CD4-positive, alpha-beta T cell treated with Interleukin-4 for 1 hour (primary cell): ENCODE measurements at places on chromosomes 16 and 17.
A peak's percentile ranks its signal among the peaks of the same experiment; 100 is the strongest.

DNA sequence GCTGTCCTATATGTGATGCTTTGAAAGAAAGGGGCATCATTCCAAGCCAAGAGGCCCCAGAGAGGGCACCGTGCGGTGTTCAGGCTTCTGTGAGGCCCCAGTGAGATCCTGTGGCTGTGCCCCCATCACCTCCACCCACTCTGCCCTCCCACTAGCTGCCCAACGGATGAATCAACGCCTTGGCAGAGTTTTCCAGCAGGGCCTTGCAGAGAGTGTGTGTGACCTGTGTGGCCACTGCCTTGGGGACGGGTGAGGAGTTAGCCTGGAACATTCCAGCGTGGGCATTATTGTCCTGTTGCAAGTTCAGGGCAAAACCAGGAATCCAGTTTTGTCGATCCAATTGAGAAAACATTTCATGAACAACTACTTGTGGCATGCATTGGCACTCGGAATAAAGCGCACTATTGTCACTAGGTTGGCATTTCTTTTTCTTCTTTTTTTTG, 53.7 kb downstream of the SF3B3 start:
- no peak for DNase-seq

DNA sequence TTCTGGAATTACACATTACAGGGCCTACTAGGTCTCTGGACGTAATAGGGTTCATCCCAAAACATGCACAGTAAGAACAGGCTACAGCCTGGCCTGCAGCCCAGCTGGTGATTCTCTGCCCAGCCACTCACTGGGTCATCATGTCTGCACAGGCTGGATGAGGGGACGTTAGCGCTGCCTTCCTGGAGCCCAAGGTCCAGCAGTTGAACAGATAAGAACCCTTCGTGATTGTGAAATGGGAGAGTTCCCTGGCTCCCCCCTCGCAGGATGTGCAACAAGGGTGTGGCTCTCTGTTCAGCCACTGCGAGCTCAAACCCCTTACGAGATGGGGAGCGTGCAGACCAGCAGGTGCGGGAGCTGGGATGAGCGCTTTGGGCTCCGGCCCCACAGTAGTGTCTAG, 200.0 kb upstream of the CDH5 start:
- no peak for DNase-seq

GRCh38 chr17:66301864-66302741, at the start of gene PRKCA:
PRKCA (plus strand) TSS chr17:66302613.
- peak; percentile 71 for DNase-seq

- DNase-seq: no peak
Measured at GRCh38 chr17:27600471-27600870, 30.5 kb upstream of the LGALS9 start.

DNA sequence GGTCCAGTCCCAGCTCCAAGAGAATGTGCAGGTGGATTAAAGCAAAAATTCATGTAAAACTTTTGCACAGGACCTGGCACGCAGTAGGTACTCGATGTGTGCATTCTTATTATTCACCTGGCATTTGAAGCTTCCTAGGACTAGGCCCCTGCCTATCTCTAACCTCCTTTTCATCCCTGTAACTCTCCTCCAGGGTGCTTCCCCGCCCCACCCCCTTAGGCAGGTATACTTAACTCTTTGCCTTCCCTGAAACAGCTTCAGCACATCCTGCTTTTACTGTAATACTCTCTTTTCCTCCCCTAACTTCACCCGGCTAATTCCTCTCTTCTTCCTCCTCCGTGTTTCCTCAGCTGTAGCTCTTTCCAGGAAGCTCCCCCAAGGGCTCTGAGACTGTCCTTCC, 54.8 kb downstream of the CDK5R1 start:
- DNase-seq: no peak

DNA sequence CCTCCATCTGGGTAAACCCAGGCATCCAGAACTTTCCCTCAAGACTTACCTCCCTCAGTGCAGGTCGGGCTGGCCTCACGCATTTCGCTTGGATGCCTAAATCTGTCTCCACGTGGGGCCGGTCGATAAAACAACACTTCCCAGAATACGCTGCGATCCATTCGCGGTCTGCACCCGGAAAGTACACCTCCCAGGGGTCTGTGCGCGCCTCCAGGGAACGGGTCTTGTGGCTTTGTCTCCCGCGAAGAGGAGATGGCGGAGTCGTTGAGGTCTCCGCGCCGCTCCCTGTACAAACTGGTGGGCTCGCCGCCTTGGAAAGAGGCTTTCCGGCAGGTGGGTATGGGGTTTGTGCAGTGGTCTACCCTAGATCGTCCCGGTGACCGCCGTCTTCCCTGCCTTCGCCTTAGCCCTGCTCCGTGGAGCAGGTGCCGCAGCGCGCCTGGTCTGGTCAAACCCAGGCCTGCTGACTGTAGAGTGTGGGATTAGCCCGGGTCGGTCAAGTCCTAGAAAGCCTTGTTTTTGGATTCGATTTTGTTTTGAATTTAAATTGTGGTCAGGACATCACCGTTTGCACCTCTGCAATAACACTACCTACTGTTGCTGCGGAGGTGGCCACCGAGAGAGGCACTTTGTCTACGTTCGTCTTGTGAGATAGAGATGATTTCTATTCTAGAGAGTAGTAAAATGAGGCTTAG, at the start of gene RPAIN:
Gene RPAIN, plus strand, starts transcription at position 224 of the 695 bp plus-strand sequence. Its CDS starts 29 bp downstream, at position 253.
- DNase-seq: peak; percentile 86

GRCh38 chr16:85755929-85756768, 5.3 kb upstream of the C16orf74 start:
- peak; percentile 46 for DNase-seq

GRCh38 chr16:63684149-63685101, 1437.4 kb downstream of the CDH11 start:
- DNase-seq: no peak

- DNase-seq: no peak
Measured at GRCh38 chr16:53898993-53899392, 195.0 kb downstream of the FTO start.

DNA sequence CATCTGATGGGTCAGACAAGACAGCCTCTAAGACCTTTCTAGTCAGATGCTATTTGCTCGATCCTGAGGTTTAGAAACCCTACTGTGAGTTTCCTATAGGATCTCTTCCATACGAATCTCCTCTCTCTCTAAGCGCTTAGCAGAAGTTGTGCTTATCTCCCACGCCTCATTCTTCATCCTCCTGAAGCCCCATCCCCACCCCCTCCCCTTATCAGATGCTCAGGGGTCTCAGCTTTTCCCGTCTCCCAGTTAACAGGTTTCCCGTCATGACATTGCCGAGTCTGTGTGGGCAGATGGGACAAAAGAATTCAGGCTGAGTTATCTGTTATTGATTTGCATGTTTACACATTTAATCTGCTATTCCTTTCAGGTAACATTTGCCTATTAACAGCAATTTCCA, 99.0 kb upstream of the PIRT start:
- DNase-seq: no peak

- no peak for DNase-seq
Measured at GRCh38 chr17:79621151-79621943, 10.5 kb upstream of the RBFOX3 start.

DNA sequence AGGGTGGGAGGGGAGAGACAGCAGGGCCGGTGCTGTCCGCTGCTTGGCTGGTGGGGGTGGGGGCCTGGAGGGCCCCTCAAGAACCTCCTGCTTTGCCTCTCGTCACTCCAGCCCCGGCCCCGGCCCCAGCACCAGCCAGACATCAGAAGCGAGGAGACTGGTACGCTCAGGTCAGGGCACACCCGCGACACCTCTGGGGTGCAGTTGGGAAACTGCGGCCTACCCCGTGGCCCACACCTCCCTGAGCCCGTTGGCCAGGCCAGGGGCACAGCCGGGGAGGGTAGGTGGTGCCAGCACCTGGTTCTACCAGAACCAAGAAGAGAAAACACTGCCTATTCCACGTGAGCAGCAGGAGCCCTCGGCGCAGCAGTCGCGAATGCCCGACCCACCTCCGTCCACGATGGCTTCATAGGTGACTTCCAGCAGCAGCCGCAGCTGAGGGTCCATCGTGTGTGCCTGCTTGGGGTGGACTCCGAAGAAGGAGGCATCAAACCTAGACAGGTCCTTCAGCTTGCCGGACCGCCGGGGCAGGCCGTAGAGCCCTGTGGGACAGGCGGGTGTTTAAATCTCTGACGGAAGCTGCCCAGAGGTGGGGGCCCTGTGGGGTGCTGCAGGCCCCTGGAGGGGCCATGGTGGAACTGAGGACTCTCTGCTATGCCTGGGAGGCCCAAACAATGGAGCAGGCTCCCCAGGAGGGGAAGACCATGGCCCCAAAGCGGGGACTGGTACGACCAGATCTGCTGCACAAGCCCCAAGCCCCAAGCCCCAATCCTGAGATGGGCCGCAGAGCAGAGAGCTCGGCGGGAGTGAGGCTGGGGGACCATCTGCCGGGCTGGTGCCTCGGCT, 2.9 kb downstream of the FASN start:
- no peak for DNase-seq

GRCh38 chr17:29629839-29630238, 7.1 kb upstream of the CORO6 start:
- no peak for DNase-seq

GRCh38 chr17:77502626-77503292, 362.0 kb downstream of the SEC14L1 start:
- DNase-seq: no peak

DNA sequence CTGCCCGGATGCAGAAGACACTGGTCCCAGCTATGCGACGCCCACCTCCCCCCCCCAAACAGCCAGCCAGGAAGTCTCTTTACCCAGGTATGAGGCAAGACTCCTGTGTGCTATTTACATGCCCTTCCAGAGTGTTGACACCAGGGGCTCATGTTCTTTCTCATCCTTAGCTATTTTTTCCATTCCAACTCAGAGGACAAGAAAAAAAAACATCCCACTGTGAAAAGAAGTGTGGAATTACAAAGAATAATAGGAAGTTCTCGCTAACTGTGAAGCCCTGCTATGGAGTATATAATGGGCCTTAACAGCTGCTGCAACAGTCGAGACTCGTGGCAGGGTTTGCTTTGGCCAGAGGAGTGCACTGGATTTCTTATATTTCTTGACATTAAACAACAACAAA, 584.9 kb downstream of the CDH13 start:
- DNase-seq: no peak

GRCh38 chr17:64982139-64982915, 63.0 kb upstream of the LRRC37A3 start:
- no peak for DNase-seq

- DNase-seq: no peak
Measured at GRCh38 chr16:56360117-56361008, 65.0 kb downstream of the AMFR start.

DNA sequence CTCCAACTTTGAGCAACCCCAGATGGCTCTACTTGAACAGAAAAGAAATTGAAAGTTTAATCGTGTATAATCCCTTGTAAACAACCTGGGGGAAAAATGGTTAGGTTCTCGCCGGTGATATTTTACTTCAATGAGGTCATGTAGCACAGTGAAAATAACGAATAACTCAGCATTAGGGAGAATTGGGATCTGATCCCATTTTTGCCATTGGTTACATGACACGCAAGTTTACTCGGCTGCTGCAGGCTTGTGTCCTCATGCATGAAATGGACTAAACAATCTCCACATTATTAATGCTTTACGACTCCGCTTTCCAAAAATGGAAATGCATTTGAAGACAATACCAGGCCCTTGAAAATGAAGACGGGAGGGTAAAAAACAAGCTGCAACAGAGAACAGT, 45.5 kb upstream of the LRRC37A3 start:
- no peak for DNase-seq

GRCh38 chr16:78437352-78437968, 338.0 kb downstream of the WWOX start:
- peak; percentile 30 for DNase-seq

DNA sequence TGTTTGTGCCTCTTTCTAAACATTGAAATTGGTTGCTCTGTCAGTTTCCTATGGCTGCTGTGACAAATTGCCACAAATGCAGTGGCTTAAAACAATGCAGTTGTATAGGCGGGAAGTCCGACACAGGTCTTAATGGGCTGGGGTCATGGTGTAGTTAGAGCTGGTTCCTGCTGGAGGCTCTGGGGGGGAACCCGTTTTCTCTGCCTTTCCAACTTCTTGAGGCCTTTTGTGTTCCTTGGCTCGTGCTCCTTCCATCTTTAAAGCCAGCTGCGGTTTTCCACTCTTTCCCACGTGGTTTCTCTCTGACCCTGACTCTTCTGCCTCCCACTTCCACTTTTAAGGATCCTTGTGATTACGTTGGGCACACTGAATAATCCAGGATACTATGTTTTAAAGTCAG, 12.5 kb downstream of the EPN2 start:
- no peak for DNase-seq

DNA sequence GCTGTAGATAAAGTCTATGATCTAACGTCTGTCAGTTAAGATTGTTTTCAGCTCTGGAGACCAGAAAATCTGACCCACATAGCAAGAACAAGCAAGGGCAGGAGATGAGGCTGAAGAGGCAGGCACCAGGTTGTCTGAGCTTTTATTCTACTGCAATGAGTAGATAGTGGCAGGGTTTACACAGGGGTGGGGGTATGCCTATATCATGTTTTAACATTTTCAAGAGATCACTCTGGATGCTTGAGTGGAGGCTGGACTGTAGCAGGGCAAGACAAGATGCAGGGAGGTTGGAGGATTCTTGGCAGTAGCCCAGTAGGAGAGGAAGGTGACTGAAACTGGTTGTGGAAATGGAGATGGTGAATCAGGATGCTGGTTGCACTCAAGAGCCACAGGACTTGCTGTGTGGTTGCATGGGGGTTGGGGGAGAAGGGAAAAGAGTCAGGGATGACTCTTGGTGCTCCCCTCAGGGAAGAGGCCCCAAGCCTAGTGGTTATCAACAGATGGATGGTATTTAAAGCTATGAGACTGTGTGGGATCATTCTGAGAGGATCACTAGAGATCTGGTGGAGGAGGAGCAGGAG, 143.1 kb upstream of the KCNJ18 start:
- no peak for DNase-seq

- peak; percentile 85 for DNase-seq
Measured at GRCh38 chr17:7912927-7913524, 3.1 kb downstream of the RNF227 start.

- DNase-seq: no peak
Measured at GRCh38 chr17:69669441-69670178, 255.1 kb downstream of the MAP2K6 start.

GRCh38 chr17:10309003-10309974, 63.5 kb downstream of the MYH13 start:
- DNase-seq: no peak

- DNase-seq: no peak
Measured at GRCh38 chr16:23729503-23730424, 16.7 kb upstream of the ERN2 start.

- DNase-seq: no peak
Measured at GRCh38 chr17:81523402-81524038, 4.7 kb upstream of the FSCN2 start.

DNA sequence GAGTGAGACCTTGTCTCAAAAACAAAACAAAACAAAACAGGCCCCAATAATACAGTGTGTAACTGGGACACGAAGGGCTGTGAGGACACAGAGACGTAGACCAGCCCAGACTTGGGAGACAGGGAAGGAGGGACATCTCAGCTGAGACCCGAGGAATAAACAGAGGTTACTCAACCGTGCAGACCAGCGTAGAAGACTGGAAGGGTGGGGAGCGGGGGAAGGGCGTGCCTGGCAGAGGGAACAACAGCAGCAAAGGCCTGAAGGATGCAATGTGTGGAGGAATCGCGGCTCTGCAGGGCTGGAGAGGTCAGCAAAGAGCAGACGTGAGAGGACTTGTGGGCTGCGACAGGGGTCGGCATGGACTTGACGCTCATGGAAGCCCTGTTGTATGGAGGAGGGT, 11.6 kb upstream of the CES4A start:
- no peak for DNase-seq

GRCh38 chr17:15946611-15947120, 1.7 kb downstream of the ADORA2B start:
- no peak for DNase-seq
